ENCODE measurements at places on chromosomes 11 and 22.
A peak's percentile ranks its signal among the peaks of the same experiment; 100 is the strongest.

- peak overlapping the region; percentile 98 for H3K4me3 ChIP-seq
- peak overlapping the region; percentile 98 for H3K27ac ChIP-seq
- H3K36me3 ChIP-seq, result peaks cover 90% of the 10 kb centered on the region
- DNase-seq, result no peak
- H3K27me3 ChIP-seq, result no peaks in the 10 kb centered on the region
Observed at GRCh38 chr11:93738647-93739081, 2.6 kb downstream of the TAF1D start.

DNA sequence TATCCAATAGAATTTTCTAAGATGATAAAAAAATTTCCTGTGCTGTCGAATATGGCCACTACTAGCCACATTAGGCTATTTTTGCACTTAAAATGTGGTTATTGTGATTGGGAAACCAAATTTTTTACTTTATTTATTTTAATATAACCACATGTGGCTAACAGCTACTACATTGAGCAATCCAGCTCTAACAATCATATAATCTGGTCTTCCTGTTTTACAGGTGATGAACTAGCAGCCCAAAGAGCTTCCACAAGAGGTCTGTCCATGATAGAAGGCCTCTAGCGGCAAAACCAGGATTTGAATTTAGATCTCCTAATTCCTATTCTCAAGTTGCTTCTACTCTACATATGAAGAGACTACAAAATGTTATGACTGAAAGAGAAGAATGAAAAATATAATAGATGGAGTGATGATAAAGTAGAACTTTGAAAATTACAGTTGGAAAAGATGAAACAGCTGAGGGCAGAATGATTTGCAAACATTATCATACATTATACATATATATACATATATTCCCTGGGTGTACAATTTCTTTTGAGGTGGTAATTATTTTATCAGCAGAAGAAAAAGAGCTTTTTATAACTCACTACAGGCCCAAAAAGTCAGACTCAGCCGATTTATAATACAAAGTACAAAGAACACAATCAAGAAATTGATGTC, 363.5 kb upstream of the PITPNB start:
- peaks cover 11% of the 10 kb centered on the region for H3K27me3 ChIP-seq
- no peak overlapping the region for H3K4me3 ChIP-seq
- no peak for DNase-seq
- H3K27ac ChIP-seq, result no peak overlapping the region

DNA sequence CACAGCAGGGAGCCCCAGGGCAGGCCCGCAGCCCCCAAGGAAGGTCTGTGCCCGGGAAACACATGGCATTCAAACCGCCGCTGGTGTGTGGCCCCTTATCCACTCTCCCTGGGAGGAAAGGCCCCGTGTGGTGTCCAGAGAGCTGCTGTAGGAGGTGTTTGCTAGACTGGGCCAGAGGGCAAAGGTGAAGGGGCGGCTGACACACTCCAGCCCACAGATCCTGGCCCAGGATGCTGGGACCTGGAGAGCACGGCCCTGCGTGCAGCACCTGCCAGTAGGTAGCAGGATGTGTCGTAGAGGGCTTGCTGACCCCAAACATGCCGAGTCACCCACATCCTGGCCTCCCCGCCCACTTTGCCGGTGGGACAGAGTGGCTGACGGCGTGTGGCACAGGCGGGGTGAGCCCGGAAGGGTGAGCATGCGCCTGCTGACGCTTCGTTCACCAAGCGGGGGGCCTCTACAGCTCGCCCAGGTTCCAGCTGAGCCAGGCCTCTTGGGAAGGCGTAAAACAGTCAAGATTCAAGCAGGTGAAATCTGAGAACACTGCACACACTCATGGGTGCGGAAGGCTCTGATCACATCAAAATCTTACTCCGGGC, 11.0 kb downstream of the OSBPL5 start:
- no peak for DNase-seq
- peaks cover 10% of the 10 kb centered on the region for H3K36me3 ChIP-seq
- H3K4me3 ChIP-seq, result no peak overlapping the region
- no peaks in the 10 kb centered on the region for H3K27me3 ChIP-seq

- H3K4me3 ChIP-seq, result no peak overlapping the region
- no peak overlapping the region for H3K27ac ChIP-seq
- H3K4me1 ChIP-seq, result peaks cover 19% of the 10 kb centered on the region
- peaks cover 2% of the 10 kb centered on the region for H3K36me3 ChIP-seq
- H3K27me3 ChIP-seq, result no peaks in the 10 kb centered on the region
Observed at GRCh38 chr11:76049511-76049910, 156.8 kb downstream of the WNT11 start.

DNA sequence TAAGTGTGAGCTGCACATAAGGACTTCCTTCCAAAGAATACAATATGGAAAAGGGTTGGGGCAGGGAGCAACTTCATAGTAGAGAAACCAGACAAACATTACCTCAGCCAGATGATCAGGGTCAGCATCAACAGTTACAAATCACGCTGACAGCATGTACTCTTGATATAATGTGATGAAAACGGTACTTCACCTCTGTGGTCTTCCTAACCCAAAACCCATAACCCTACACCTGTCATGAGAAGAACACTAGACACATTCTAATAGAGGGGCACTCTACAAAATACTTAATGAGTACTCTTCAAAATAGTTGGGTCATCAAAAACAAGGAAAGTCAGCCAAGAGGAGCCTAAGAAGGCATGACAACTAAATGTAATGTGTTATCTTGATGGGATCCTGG, 43.9 kb downstream of the RRAS2 start:
- DNase-seq, result no peak
- no peak overlapping the region for H3K4me3 ChIP-seq
- H3K27me3 ChIP-seq, result no peaks in the 10 kb centered on the region
- H3K36me3 ChIP-seq, result peaks cover 5% of the 10 kb centered on the region
- H3K27ac ChIP-seq, result no peak overlapping the region

GRCh38 chr11:7469351-7469865, 15.9 kb upstream of the OLFML1 start:
- H3K27me3 ChIP-seq, result peaks cover 2% of the 10 kb centered on the region
- DNase-seq, result no peak
- H3K27ac ChIP-seq, result no peak overlapping the region
- no peak overlapping the region for H3K4me3 ChIP-seq

- H3K27me3 ChIP-seq, result no peaks in the 10 kb centered on the region
- H3K27ac ChIP-seq, result no peak overlapping the region
- H3K4me3 ChIP-seq, result no peak overlapping the region
- DNase-seq, result no peak
Observed at GRCh38 chr11:60848714-60849151, 6.8 kb downstream of the CCDC86 start.

DNA sequence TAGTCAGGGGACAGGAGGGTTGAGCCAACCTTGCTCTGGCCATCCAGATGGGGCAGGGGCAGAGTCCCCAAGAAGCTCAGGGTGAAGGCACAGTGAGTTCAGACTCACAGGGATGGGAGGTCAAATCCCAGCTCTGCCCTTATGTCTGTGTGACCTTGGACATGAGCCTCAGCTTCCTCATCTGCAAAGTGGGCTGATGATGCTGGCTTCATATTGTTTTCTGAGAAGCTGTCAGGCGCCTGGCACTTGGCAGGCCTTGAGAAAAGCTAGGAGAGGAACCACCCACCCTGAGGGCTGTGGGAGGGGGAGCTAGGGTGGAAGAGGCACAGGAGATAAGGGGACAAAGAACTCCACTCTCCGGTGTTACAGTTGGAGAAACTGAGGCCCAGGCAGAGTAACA, 23.6 kb downstream of the CYTH4 start:
- H3K27ac ChIP-seq, result peak overlapping the region; percentile 94
- H3K4me3 ChIP-seq, result peak overlapping the region; percentile 73
- peaks cover 67% of the 10 kb centered on the region for H3K36me3 ChIP-seq
- H3K27me3 ChIP-seq, result no peaks in the 10 kb centered on the region
- no peak for DNase-seq
- H3K4me1 ChIP-seq, result peaks cover 76% of the 10 kb centered on the region

DNA sequence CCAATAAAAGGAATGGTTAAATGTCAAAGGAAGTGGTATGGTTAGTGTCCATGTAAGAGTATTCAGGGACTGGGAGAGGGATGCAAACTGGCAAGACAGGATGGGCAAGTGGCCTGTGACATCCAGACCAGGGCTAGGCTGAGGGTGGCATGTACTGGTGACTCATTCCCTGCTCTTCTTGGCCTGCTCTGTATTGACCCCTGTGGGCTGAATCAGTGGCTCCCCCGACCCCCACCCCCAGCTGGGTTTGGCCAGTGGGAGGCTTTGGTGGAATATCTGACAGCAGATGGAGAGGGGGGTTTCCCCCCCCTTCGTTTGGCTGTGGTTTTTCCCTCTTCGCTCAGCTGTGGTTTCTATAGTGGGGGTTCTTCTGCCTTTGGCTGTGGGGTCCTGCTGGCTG, 87.7 kb downstream of the CSNK2A3 start:
- H3K4me1 ChIP-seq, result no peaks in the 10 kb centered on the region
- no peak overlapping the region for H3K27ac ChIP-seq
- H3K4me3 ChIP-seq, result no peak overlapping the region
- no peak for DNase-seq
- no peaks in the 10 kb centered on the region for H3K36me3 ChIP-seq

GRCh38 chr11:34624069-34624468, 3.2 kb downstream of the EHF start:
- peaks cover 7% of the 10 kb centered on the region for H3K4me1 ChIP-seq
- no peak overlapping the region for H3K27ac ChIP-seq
- peak overlapping the region; percentile 64 for H3K4me3 ChIP-seq
- H3K27me3 ChIP-seq, result peaks cover 71% of the 10 kb centered on the region
- peak; percentile 65 for DNase-seq
- H3K36me3 ChIP-seq, result peaks cover 4% of the 10 kb centered on the region

DNA sequence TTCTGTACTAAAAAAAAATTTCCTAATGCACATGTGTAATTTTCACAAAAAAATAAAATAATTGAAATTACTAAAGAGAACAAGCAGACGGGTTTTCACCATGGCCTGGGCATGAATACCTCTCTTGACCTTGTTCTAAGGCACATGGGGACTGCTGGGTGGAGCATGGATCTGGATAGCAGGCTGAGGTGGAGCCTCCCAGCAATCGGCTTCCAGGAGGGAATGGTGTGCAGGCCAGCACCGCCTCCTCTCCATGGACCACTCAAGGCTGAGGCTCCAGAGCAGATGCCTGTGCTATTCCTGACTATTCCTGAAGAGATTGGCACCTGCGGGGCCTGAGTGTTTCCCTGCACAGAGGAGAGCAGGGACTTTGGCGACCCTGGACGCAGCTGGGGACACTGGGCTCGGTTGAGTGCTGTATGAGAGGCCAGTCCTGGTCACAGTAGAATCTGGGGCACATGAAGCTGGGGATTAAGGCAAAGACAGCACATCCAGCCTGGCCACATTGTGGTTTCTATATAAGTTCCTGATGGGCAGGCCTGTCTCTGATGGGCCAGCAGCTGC, 963.6 kb downstream of the BRD1 start:
- no peak overlapping the region for H3K4me3 ChIP-seq
- no peaks in the 10 kb centered on the region for H3K4me1 ChIP-seq
- H3K36me3 ChIP-seq, result peaks cover 2% of the 10 kb centered on the region
- H3K27ac ChIP-seq, result no peak overlapping the region
- no peaks in the 10 kb centered on the region for H3K27me3 ChIP-seq

DNA sequence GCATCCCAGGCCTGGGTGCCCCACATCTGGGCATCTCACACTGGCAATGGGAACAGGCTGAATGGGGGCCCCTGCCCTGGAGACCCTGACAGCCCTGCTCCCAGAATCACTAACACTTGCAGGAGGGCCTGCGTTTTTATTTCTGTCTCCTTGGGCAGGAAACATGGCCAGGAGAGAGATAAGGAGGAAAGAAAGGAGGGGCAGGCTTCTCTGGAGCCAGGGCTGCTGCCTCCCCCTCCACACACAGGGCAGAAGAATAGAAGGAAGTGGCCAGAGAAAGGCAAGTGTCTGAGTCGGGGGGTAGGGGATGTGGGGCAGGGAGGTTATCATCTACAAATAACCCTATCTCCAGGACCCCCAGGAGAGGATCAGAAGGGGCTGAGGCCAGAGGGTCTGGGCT, 25.5 kb upstream of the TSPAN18 start:
- peaks cover 10% of the 10 kb centered on the region for H3K4me1 ChIP-seq
- no peak overlapping the region for H3K4me3 ChIP-seq
- no peak for DNase-seq
- peak overlapping the region; percentile 4 for H3K27ac ChIP-seq

DNA sequence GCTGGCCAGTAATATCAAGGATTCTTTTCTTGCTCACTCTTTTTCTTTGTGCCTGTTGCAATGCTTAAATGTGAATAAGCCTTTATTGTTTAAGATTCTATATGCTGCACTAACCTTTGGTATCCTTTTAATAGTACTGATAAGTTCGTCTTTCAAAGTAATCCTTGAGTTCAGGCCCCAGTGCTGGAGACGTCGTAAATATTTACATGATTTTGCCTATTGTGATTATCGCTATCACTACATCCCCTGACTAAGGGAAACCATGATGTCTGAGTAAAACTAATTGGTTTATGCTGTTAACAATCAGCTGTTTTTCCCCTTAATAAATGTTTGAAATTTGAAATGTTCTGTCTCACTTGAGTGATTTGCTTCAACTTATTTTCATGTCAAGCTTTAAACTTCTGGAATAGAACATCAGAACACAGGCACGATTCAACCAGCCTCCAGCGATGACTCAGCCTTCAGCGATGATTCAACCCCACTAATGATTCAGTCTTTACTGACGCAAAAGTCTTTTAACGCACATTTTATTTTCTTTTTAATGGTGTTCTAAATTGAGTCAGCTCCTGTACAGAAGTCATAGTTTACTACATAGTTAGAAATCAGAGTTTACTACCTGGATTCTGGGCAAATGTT, 3.9 kb downstream of the HTATIP2 start:
- peaks cover 18% of the 10 kb centered on the region for H3K36me3 ChIP-seq
- H3K4me3 ChIP-seq, result no peak overlapping the region
- DNase-seq, result no peak
- peak overlapping the region; percentile 67 for H3K27ac ChIP-seq
- peaks cover 46% of the 10 kb centered on the region for H3K4me1 ChIP-seq
- no peaks in the 10 kb centered on the region for H3K27me3 ChIP-seq

- peaks cover 5% of the 10 kb centered on the region for H3K27me3 ChIP-seq
- H3K4me1 ChIP-seq, result peaks cover 1% of the 10 kb centered on the region
- no peak overlapping the region for H3K27ac ChIP-seq
- no peaks in the 10 kb centered on the region for H3K36me3 ChIP-seq
Observed at GRCh38 chr22:23399367-23400285, 180.5 kb downstream of the IGLL1 start.

- H3K36me3 ChIP-seq, result peaks cover 38% of the 10 kb centered on the region
- H3K27me3 ChIP-seq, result no peaks in the 10 kb centered on the region
- no peak overlapping the region for H3K27ac ChIP-seq
Observed at GRCh38 chr22:23816156-23816976, 22.4 kb downstream of the DERL3 start.

Data from effector memory CD8-positive, alpha-beta T cell (primary cell).